Stimulated activated CD4-positive, alpha-beta T cell treated with anti-CD3 and anti-CD28 coated beads, TNF-alpha, amount 100 ng/mL, for 48 hours (primary cell): ENCODE measurements at places on chromosomes 13 and 19.

- no peak for DNase-seq
Measured at GRCh38 chr19:10191347-10191746, 3.4 kb downstream of the DNMT1 start.

DNA sequence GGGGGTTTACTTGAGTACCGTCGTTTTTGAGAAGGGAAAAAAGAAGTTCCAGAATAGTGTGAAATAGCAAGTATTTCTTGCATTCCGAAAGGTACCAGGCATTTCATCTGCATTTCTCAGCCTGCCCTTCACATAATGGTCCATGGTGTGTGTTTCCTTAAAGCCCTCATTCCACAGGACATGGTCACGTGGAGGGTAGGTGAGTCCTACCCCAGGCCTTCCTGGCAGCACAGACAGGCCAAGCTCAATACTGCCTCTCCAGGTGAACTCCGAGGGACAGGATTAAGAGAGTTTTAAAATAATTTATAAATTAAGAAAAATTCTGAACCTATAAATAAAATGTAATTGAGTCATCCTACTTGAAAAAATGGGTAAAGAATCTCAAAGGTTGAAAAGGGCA is 64.7 kb downstream of the TNFRSF19 start:
- no peak for DNase-seq

- no peak for DNase-seq
Measured at GRCh38 chr13:97855570-97856303, 97.7 kb upstream of the IPO5 start.

DNA sequence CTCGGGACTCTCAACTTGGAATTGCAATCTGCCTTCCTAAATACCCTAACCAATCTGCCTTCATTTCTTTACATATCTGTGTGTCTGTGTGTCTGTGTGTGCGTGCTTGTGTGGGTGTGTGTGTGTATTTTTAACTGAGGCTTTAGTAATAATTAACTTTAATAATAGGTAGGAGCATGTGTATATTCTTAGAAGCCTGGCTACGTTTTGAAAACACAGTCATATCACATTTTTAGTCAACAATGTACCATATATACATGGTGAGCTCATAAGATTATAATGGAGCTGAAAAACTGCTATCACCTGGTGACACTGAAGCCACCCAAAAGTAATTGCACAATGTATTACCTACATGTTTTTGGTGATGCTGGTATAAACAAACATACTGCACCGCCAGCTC is 65.4 kb upstream of the ATXN8OS start:
- no peak for DNase-seq

- DNase-seq = no peak
Measured at GRCh38 chr13:31890946-31891345, 140.6 kb upstream of the FRY start.

GRCh38 chr19:36101550-36102327 is 9.2 kb upstream of the OVOL3 start:
- DNase-seq = no peak

DNA sequence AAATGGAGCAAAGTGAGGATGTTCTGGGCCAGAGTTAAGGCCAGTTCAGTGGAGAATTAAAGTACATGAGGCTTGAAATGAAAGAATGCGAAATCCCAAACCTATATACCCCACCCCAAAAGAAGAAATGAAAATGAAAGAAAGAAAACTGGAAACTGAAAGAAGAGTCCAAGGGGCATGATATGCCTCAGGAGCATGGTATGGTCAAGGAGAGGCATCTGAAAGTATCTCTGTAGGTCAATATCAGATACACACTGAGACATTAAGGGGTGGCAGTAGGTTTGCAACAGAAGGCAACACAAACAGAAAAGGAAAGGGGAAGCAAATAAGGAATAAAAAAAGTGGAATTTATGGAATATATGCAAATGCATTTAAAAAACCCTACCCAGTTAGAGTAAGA is 166.5 kb downstream of the COG6 start:
- DNase-seq = no peak

GRCh38 chr13:99962242-99962641 is 9.3 kb downstream of the ZIC5 start:
- no peak for DNase-seq

DNA sequence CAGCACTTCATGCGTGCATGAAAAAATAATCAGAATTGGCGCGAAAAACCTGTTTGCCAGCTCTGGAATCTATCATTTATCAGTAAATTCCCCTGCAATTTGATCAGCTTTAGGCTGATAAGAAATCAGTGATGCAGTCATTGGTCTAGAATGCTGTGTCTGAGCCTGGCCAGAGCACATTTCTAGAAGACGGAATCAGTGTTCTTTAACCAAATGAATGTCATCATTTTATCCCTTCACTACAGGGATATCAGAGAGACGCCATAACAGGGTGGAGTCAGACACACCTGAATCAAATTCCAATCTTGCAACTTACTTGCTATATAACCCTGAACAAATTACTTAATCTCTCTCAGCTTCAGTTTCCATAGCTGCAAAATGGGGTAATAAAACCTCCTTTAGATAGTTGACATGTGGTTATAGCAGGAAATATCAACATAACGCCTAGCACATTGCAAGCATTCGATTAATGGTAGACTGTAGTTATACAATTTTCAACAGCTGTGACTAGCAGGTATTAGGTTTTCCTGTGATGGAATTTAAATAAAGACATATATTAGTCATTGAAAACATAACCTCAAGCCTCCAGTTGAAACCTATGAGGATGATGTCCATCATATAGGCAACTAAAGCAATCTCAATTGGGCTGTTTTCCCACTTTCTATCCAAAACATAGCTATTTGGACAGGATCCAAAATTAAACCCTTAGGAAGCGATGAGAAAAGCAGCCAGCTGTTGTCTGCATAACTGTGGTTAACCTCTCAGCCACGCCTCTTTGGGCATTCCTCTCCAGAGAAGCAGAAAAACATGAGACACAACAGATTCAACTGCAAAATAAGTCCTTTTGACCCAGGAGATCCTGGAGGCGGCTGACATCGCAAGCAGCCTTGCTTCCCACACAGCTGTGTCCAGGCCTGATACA is 51.6 kb upstream of the UBL3 start:
- no peak for DNase-seq

- no peak for DNase-seq
Measured at GRCh38 chr13:41563984-41564365, 106.6 kb downstream of the RGCC start.

DNA sequence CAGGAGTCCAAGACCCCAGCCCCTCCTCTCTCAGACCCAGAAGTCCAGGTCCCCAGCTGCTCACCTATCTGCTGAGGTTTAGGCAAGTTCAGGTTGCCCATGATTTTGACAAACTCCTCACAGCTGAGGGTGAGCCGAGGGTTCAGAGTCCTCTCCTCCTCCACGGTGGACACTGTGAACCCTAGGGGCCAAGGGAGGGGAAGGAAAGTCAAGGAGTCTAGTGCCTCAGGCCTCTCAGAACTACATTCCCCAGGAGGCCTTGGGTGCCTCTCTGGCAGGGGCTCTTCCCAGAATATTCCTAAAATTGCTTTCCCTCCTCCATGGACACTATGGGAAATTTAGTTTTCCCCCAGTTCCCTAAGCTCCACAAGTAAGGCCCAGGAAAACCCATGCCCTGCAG is 3.3 kb upstream of the PHLDB3 start:
- no peak for DNase-seq

DNA sequence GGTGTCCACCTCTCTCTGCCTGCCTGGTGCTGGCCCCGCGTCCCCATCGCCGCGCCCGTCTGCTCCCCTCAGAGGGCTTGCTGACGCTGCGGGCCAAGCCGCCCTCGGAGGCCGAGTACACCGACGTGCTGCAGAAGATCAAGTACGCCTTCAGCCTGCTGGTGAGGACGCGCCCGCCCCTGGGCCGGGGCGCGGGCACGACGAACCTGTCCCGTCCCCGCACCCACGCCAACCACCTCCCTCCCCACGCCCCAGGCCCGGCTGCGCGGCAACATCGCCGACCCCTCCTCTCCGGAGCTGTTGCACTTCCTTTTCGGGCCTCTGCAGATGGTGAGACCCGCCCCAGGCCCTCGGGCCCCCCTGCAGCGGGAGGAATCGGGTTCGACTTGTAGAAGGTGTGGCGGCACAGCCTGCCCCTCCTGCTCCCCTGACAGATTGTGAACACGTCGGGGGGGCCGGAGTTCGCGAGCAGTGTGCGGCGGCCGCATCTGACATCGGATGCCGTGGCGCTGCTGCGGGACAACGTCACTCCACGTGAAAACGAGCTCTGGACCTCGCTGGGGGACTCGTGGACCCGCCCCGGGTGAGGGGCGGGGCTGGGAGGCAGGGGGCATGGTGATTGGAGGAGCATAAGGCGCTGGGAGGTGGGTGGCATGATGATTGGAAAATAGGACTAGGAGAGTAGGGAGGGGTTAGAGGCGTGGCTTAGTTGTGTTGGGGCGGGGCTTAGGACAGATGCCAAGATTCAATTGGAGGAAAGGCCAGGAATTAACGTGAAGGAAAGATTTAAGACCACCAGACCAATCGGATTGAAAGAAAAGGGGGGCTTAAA is 6.6 kb downstream of the EPS8L1 start:
- no peak for DNase-seq

- DNase-seq = no peak
Measured at GRCh38 chr19:36160821-36161596, 8.8 kb upstream of the COX7A1 start.

DNA sequence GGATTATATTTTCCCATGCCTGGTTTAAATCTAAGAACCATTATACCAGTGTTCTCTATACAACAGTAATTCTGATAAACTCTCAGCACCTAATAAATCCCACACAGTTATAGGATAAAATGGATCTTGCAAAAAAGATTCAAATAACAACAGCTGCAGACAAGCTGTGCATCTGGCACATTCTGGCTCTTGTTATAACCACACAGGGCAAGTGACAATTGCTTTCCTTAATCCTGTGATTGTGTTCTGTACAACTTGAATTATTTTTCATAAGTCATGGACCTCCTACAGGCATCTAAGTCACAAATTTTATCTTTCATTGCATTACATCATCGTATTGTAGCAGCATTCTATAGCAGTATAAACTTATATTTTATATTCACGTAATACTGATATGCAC is 948.3 kb downstream of the SLITRK1 start:
- no peak for DNase-seq

DNA sequence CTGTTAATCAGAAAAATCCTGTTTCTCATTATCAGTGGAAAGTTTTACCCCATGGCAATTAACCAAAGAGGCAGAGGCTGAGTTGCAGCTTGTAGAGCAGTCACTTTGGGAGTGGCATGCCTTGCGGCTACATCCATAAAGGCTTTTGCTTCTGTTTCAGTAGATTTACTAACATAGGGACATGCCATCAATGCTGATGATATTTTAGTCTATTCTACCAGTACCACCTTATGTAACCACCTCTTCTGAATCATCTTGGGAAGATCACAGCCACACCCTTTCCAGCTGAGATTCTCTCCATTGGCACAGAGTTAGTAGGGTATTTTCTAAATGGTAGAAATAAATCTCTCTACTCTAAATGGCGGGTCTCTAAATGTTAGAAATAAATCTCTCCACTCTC is 37.5 kb downstream of the POSTN start:
- DNase-seq = no peak

- DNase-seq = no peak
Measured at GRCh38 chr13:50149214-50149613, 134.0 kb downstream of the KCNRG start.

- DNase-seq = no peak
Measured at GRCh38 chr13:20371825-20372224, 139.7 kb upstream of the GJB6 start.

DNA sequence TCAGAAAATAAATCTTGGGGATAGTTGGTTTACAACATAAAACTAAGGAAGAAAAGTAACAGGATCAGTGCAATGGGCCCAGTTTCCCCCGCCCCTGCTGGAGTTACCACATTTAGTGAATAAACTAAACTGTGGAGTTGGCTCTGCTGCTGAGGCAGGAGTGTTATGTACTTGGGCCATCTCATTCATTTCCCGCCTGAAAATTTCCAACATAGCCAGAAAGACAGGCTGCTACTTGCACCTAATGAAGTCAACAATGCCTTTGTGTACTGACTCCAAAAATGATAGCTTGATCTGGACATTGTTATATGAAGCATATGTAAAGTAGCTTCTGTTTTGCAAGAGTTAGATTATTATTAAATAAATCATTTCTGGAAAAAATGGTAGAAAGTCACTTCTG is 7.9 kb upstream of the RNASEH2B start:
- no peak for DNase-seq

DNA sequence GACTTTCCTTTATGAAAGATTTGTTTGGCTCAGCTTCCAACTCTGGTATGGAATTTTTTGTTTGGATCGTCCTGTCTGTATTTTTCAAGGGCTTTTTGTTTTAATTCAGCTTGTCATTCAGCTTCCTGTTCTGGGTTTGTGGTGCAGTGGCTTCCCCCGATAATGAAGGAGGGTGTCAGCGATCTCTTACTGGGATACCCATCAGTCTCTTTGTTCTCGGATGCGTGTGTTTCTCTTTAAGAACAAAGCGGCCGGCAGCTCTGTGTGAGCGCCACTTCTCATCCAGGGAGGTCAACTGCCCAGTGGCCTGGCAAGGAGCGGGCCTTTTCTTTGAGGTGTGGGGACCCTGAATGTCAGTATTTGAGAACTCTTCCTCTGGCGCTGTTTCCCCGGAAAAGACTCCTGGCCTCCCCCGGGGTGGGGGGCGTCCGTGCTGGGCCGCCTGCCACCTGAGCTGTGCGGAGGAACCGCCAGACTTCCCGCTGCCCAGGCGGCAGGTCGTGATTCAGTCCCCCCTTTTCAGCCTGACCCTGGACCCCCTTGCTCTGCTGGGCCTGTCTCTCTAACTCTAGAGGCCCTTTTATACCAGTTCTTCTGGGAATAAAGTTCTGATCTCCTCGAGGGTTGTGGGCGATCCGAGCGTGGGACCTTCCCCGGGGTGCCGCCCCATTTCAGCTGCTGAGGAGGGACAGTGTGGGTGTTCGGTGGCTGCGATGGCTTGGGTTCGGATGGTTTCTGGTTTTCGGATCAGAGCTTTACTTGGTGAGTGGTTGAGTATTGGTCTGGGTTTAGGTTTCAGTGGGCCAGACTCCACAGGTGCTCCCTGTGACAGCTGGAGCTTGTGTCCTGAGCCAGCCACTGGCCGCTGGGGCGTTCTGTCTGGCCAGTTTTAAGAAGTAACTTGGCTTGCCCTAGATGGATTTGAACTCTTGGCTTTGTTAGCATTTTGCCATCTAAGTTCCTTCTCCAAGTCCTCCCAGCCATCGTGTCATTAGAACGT is 3.4 kb downstream of the SF3A2 start:
- DNase-seq = no peak

- no peak for DNase-seq
Measured at GRCh38 chr19:416416-416815, 7.5 kb upstream of the C2CD4C start.

- DNase-seq = no peak
Measured at GRCh38 chr19:616062-616700, 17.2 kb downstream of the POLRMT start.
